ENCODE measurements at places on chromosomes 13 and 19.

DNA sequence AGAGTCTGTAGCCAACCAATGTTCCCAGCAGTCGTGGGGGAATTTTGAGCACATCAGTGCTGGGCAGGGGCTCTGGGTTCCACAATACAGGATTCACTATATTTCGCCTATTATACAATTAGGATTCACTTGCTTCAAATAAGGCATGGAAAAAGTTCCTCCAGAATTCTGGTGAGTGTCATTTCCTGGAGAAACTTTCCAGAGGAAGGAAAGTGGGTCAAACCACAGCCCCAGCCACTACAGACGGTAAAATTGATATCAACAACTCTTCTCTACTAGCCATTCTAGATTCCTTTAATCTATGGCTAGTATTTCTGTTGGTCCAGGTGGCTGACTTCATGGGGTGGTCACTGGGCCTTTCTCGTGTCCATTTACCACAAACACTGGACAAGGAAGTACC is 10.5 kb downstream of the MYCBP2 start:
- DNase-seq: no peak

DNA sequence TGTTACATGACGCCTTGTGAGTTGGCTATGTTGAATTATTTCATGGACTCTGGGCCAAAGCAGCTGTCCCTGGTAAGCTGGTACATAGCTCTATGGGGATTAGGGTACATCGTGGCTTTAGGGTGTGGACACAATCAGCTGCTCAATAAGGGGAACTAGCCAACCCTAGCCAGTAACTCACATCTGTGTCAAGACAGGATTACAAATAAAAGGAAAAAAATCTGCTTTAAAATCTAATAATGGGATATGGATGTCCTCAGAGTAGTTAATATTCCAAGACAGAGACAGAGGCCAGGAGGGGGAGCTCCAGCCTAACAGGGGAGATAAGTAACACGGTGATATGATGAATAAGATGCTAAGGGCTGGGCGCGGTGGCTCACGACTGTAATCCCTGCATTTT is 21.1 kb upstream of the ZNF766 start:
- DNase-seq: no peak

GRCh38 chr13:96214824-96215445 is 125.0 kb downstream of the HS6ST3 start:
- no peak for DNase-seq

- no peak for DNase-seq
These were observed 6.4 kb downstream of the KANK3 start for GRCh38 chr19:8336660-8337059.

GRCh38 chr19:23410155-23410554 is 14.9 kb upstream of the ZNF91 start:
- no peak for DNase-seq

DNA sequence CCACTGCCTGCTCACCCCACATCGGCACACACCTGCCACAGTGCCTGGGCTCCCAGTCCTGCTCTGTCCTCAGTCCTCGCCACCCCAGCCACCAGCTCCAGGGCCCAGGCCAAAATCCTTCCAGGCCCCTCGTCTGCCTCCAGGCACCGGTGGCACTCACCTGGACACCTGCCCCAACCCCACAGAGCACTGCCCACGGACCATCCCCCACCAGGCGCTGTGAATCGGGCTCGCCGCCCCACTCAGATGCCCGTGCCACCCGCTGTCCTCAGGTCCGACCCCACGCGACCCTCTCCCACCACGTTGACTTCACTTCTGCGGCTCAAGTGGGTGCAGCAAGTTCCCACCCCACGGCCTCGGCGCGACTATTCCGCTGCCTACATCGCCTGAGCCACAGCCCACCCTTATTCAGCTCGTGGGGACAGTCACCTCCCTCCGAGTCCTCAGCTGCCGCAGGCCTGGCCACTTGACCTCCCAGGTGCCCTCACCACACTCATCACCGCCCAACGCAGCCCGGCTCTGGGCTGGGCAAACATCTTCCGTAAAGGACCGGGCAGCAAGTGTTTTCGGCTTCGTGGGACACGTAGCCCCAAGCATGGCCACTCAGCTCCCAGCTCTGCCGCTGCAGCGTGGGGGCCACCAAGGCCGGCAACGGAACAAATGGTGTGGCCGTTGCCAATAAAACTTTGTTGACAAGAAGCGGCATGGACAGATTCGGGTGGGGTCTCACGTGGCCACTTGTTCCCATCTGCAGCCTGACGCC is 5.7 kb downstream of the PIP5K1C start:
- DNase-seq: no peak

DNA sequence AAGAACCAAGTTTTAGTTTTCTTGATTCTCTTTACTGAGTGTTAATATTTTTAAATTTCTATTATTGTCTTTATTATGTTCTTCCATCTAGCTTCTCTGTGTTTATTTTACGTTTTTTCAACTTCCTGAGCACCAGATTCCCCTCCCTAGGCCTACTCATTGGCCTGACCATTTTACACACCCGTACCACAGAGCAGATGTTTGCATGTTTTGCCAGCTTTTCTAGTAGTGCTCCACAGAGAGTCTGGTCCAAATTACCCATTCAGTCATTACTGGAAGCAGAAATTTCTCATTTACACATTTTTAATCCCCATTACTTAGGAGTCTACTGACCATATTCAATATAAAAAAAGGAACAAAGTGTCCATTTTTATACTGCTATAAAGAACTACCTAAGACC is 66.9 kb downstream of the ING1 start:
- no peak for DNase-seq

GRCh38 chr19:19549804-19550464 is 11.9 kb downstream of the CILP2 start:
- no peak for DNase-seq

GRCh38 chr19:47560999-47561398 is 11.9 kb downstream of the ZNF541 start:
- no peak for DNase-seq

GRCh38 chr19:5261156-5261890 is 79.3 kb downstream of the PTPRS start:
- no peak for DNase-seq

DNA sequence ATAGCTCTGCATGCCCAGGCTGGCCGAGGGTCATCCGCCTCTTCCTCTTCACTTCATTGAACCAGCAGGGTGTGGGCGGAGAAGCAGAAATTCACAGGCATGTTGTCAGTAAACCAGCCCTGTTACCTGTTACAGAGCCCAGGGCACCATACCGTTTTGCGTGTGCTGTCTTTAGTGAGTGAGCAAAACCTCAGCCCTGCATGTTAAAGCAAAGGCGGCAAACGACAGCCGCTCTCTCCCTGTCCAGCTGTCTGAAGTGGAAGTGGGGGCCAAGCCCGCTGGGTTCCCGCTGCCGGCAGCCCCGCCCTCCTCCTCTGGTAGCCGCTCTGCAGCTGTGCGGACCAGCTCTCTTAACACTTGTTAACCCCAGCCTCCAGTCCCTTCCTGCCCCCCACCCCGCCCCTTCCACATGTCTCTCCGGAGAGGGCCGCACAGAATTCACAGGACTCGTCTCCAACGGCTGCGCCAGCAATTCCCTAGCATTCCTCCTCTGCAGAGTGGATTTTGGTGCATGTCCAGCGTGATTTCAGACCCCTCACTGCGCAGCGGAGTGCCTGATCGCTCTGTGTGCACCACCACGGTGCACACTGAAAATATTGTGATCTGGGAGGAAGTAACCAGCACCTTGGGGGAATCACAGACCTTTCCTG is 12.7 kb downstream of the KLHL26 start:
- DNase-seq: no peak

GRCh38 chr13:114173272-114173671 is 5.8 kb upstream of the CFAP97D2 start:
- no peak for DNase-seq

GRCh38 chr13:99327761-99328160 is 20.6 kb upstream of the GPR183 start:
- no peak for DNase-seq

DNA sequence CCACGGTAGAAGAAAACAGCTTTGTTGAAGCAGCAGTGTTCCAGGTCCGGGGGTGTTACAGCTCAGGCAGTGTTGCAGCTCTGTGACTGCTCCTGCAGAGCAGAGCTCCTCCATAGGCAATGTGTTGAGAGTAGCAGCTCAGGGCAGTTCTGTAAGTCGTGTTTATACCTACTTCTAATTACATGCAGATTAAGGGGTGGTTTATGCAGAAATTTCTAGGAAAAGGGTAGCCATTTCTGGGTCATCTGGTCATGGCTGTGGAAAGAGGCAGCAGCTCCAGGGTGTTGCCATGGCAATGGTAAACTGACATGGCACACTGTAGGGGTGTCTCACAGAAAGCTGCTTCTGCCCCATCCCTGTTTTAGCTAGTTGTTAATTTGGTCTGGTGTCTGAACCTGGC is 316.4 kb downstream of the GPC5 start:
- no peak for DNase-seq

DNA sequence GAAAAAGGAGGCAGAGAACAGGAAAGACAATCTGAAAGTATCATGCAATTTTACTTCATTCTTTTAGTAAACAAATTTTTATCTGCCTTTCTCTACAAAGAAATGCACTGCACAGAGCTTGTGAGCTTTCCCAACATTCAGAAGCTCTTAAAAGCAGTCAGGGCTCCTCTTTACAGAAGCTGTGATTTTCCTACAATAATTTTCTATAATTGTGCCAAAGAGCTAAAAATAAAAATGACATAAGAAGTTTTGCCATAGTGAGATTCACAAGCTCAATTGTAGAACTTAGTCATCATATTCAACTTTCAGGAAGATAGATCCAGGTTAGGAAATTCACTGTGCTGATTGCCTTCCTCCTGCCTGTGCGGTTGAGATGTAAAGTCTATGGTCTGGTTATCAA is 341.4 kb downstream of the PCDH9 start:
- no peak for DNase-seq

- peak; percentile 18 for DNase-seq
These were observed 17.7 kb downstream of the TSHZ3 start for GRCh38 chr19:31331536-31331935.

- no peak for DNase-seq
These were observed 18.4 kb downstream of the NAXD start for GRCh38 chr13:110633776-110634175.

- DNase-seq: no peak
These were observed 81.0 kb upstream of the SLC7A1 start for GRCh38 chr13:29676535-29676934.

GRCh38 chr19:6862673-6863078 is 24.7 kb upstream of the ADGRE1 start:
- DNase-seq: no peak

- DNase-seq: no peak
These were observed 105.2 kb upstream of the SPACA7 start for GRCh38 chr13:112270951-112271350.

- no peak for DNase-seq
These were observed 12.8 kb downstream of the POLR2E start for GRCh38 chr19:1082165-1082927.

DNA sequence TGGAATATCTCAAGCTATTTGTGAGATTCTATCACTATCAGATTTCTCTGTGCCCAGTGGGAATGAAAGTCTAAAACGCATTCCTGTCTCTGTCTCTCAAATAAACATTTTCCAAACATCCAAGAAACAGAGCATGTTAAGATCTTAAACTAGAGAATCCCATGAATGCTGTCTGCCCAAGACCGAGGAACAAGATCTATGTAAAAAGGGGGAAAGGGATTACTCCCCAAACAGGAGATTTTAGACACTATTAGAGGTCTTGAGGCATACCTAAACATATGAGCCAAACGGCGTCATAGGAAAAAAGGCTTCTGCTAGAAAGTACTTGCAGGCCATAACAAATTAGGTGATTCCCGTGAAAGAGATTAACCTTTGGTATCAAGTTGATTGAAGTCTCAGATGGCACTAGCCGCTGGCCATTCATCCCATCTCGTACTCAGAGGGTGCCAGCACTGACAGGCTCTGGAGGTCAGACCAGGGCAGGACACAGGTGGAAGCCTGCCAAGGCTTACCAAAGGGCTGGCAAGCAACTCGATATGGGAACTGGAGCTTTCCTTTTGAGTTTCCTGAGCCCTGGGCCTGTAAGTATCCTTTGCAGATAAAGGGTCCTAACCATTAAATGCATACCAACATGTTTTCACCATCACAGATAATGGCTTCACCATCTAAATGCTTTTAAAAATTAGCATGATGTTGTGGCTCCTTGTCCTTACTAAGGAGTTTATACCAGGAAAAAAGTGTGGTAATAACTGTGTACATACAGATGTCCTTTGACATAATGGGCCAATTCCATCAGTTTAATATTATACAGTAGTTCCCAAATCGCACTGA is 225.2 kb downstream of the FOXO1 start:
- no peak for DNase-seq

DNA sequence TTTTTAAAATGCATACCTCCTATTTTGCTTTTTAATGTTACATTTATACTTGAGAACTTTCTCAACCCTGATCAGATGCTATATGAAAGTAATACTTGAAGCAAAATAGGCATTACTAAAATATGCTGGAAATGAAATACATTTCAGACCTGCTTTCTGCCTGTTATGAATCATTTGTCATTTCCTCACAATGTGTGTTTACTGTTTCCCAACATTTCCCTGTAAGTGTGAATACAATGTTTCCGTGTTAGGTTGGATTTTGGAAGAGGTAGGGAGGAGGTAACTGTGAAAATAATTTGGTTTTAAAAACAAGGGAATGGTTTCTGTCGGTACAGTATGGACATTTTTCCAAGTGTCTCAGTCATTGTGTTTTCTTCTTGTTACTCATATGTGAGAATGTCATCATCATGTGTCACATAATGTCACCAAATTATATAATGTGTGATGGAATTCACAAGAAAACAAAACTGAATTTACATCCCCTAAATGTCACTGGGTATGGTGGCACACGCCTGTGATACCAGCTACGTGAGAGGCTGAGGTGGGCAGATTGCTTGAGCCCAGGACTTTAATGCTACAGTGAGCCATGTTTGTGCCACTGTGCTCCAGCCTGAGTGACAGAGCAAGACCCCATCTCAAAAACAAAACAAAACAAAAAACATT is 43.0 kb downstream of the ZAR1L start:
- no peak for DNase-seq

DNA sequence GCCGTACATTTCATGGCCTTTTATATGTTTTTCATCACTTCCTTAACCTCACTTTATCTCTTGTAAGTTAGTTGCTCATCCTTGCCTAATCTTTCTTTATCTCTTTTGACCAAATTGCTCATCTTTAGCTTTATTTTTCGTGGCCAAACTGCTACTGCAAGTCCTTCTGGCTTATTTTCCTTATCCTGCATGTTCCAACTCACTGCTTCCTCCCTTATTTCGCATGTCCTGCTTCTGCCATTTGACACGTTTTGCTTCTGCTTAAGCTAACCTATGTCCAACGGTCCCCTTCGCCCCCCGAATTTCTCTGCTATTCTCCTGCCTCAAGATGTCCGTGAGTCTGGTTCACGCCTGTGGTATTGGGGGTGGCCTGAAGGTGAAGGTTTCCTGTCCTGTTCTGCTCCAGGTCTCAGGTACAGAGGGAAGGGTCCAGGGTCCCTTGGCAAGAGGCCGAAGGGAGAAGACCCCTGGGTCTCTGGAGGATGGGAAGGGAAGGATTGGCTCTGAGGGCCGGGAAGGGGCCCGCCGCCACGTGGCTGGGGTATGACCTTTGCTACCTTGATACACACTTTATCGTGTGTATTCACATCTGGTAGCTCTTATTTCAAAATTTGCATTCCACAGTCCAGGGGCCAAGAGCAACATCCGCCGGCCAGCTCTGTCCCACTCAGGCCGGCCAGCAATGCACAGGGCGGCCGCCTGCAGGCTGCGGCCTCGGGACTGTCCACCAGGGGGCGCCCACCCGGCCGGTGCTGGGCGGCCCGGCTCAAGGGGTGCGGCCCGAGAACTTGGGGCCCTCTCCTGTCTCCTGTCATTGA is 2.9 kb upstream of the C19orf85 start:
- no peak for DNase-seq

- DNase-seq: no peak
These were observed 557 bp downstream of the ZNF576 start for GRCh38 chr19:43596842-43597461.

GRCh38 chr19:604355-604754 is 14.7 kb downstream of the HCN2 start:
- no peak for DNase-seq

- DNase-seq: no peak
These were observed 64.3 kb downstream of the SPRY2 start for GRCh38 chr13:80276371-80277289.

Measured in cerebellar nuclear complex (tissue), 1 donor.